ENCODE measurements at places on chromosomes 16 and 17.

GRCh38 chr16:55539049-55539448 lies 27.4 kb upstream of the CAPNS2 start:
- H3K36me3 ChIP-seq = no peaks in the 10 kb centered on the region
- H3K27me3 ChIP-seq = peaks cover 12% of the 10 kb centered on the region
- H3K27ac ChIP-seq = no peak overlapping the region
- H3K4me1 ChIP-seq = no peaks in the 10 kb centered on the region
- no peak overlapping the region for H3K4me3 ChIP-seq

- H3K4me1 ChIP-seq = peaks cover 48% of the 10 kb centered on the region
- peaks cover 21% of the 10 kb centered on the region for H3K36me3 ChIP-seq
- peak within 1 kb of the TSS; percentile 94 for H3K4me3 ChIP-seq
- H3K27me3 ChIP-seq = no peaks in the 10 kb centered on the region
- peak; percentile 49 for DNase-seq
- H3K27ac ChIP-seq = peak within 1 kb of the TSS; percentile 92
Measured at GRCh38 chr17:3964203-3965117, at the start of gene ATP2A3. Gene ATP2A3 (minus strand): TSS chr17:3964437. CDS start chr17:3964291, 146 bp downstream.

DNA sequence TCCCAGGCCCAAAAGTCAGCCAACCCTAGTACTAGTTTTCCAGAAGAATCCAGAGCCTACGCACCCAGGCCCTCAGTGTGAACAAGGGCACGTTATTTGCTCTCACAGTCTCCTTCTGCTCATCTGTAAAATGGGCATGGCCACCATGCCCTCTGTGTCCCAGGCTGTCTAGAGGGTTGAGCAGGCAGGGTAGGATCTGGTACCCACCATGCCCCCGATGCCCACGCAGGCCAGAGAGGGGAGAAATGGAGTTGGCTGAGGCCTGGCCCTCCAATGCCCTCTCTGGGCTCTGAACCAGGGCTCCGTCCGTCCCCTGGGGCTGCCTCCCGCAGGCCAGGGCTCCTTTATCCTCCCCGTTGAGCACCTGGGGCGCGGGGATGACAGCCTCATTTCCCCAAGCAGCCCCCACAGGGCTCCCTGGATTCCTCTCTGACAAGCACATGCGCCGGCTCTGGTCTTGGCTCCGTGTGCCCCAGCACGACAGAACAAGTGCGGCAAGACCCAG lies 9.1 kb upstream of the BAHCC1 start:
- H3K27ac ChIP-seq = no peak overlapping the region
- peaks cover 6% of the 10 kb centered on the region for H3K36me3 ChIP-seq
- H3K4me1 ChIP-seq = no peaks in the 10 kb centered on the region
- DNase-seq = no peak
- H3K27me3 ChIP-seq = peaks cover 36% of the 10 kb centered on the region
- peak overlapping the region; percentile 33 for H3K4me3 ChIP-seq

- no peaks in the 10 kb centered on the region for H3K36me3 ChIP-seq
- peaks cover 11% of the 10 kb centered on the region for H3K4me1 ChIP-seq
- peaks cover 72% of the 10 kb centered on the region for H3K27me3 ChIP-seq
- no peak for DNase-seq
- no peak overlapping the region for H3K27ac ChIP-seq
Measured at GRCh38 chr17:8628609-8629169, 1.8 kb downstream of the MYH10 start.

- H3K36me3 ChIP-seq = peaks cover 66% of the 10 kb centered on the region
- no peak overlapping the region for H3K27ac ChIP-seq
- peaks cover 3% of the 10 kb centered on the region for H3K4me1 ChIP-seq
- H3K27me3 ChIP-seq = no peaks in the 10 kb centered on the region
Measured at GRCh38 chr17:12998874-12999273, 19.0 kb downstream of the ELAC2 start.

GRCh38 chr17:3003296-3004149 lies 59.9 kb downstream of the OR1D5 start:
- H3K27me3 ChIP-seq = no peaks in the 10 kb centered on the region
- peak overlapping the region; percentile 46 for H3K27ac ChIP-seq
- H3K4me1 ChIP-seq = peaks cover 13% of the 10 kb centered on the region
- no peak for DNase-seq
- peaks cover 57% of the 10 kb centered on the region for H3K36me3 ChIP-seq
- H3K4me3 ChIP-seq = peak overlapping the region; percentile 27

DNA sequence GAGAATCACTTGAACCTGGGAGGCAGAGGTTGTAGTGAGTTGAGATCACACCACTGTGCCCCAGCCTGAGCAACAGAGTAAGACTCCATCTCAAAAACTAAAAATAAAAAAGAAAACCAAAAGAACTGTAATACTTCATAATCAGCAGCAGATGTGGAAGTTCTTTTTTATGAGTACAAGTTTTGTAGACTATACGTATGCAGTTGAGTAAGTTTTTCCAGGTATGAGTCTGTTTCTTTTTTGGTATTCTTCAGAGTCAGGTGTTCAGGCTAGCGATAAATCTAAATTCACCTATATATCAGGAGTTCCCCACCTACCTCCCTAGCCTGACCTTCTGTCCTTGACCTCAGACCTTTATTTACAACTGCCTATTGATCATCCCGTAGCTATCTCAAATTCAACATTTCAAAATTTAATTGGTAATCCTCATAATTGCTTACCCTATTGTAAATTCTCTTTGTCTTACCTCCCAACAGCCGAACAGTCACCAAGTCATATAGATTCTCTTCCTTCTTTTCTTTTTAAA lies 10.7 kb downstream of the DCTN5 start:
- no peak overlapping the region for H3K27ac ChIP-seq
- DNase-seq = no peak
- H3K4me1 ChIP-seq = peaks cover 19% of the 10 kb centered on the region
- no peaks in the 10 kb centered on the region for H3K27me3 ChIP-seq
- H3K4me3 ChIP-seq = no peak overlapping the region
- H3K36me3 ChIP-seq = peaks cover 54% of the 10 kb centered on the region

DNA sequence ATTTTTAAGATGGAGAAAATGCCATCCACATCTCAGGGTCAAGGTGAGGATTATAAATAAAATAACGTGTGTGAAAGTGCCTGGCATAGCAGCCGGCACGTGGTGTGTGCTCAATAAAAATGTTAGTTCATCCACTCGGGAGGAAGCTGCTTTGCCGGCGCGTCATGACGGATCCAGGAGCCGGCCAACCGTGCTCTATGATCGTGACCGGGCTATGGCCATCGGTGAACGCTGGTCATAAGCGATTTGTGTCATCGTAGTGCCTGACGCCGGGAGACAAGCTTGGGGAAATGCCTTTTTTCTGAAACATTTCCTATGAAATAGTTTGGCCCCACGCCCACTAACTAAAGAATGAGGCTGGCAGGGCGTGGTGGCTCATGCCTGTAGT lies 74.0 kb downstream of the CMC2 start:
- H3K4me3 ChIP-seq = peak overlapping the region; percentile 70
- peaks cover 6% of the 10 kb centered on the region for H3K4me1 ChIP-seq
- H3K27ac ChIP-seq = no peak overlapping the region
- H3K36me3 ChIP-seq = no peaks in the 10 kb centered on the region
- H3K27me3 ChIP-seq = peaks cover 80% of the 10 kb centered on the region

GRCh38 chr17:74490716-74491115 lies 24.3 kb downstream of the CD300A start:
- H3K4me1 ChIP-seq = peaks cover 36% of the 10 kb centered on the region
- H3K27me3 ChIP-seq = no peaks in the 10 kb centered on the region
- no peak overlapping the region for H3K4me3 ChIP-seq
- DNase-seq = no peak
- peaks cover 8% of the 10 kb centered on the region for H3K36me3 ChIP-seq

All from effector memory CD8-positive, alpha-beta T cell (primary cell).